PC-9 (cell line): ENCODE measurements at places on chromosomes 4 and X. TPM values are rescaled to one million over a fixed set of nuclear protein-coding genes. Genes with fewer than 3 reads are reported as not detected.

DNA sequence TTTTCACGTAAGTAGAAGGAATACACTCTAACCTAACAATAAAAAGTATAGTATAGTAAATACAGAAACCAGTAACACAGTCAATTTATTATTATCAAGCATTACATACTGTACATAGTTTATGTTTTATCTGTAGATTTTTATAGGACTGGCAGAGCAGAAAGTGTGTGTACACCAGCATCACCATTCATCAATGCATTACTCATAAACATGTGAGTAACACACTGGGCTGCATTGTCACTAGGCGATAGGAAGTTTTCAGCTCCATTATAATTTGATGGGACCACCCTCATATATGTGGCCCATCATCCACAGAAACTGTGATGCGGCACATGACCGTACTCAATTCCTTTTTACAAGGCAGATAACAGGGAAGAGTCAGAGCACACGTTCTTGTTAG, 137.8 kb upstream of the RBPJ start:
- no peaks in the 10 kb centered on the region for H3K27me3 ChIP-seq
- H3K4me1 ChIP-seq, result no peaks in the 10 kb centered on the region
- H3K4me3 ChIP-seq, result no peak overlapping the region
- no peak for DNase-seq

DNA sequence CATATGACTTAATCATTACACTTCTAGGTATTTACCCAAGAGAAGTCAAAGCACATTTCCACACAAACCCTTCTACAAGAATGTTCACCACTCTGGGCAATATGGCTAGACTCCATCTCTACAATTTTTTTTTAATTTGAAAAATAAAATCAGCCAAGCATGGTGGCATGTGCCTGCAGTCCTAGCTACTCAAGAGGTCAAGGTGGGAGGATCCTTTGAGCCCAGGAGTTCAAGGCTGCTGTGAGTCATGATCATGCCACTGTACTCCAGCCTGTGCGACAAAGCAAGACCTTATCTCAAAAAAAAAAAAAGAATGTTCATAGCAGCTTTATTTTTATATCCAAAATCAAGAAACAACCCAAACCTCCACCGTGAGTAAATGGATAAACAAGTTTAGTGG, 70.3 kb upstream of the MBNL3 start:
- H3K36me3 ChIP-seq, result no peaks in the 10 kb centered on the region
- no peaks in the 10 kb centered on the region for H3K27me3 ChIP-seq
- no peaks in the 10 kb centered on the region for H3K4me1 ChIP-seq
- H3K27ac ChIP-seq, result no peak overlapping the region

DNA sequence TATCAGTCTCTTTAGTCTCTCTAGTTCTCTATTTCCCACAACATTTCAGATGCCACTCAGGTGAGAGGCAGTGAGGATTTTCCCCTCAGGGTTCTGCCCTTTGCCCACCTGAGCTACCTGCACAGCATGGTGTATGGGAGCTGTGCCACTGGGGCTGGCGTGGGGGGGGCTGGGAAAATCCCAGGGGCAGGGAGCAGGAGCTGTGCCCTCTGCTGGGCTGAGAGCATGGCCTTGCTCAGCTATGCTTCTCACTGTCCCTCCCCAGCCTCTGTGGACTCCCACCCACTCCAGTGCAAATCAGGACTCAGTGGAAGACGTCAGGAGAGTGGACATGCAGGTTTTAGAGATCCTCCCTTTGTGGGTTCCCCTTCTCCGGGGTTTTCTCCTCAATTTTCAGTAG, 57.2 kb downstream of the TRMT44 start:
- H3K27me3 ChIP-seq, result no peaks in the 10 kb centered on the region
- no peak for DNase-seq
- no peak overlapping the region for H3K27ac ChIP-seq
- no peak overlapping the region for H3K4me3 ChIP-seq
- H3K4me1 ChIP-seq, result no peaks in the 10 kb centered on the region
- H3K36me3 ChIP-seq, result no peaks in the 10 kb centered on the region

DNA sequence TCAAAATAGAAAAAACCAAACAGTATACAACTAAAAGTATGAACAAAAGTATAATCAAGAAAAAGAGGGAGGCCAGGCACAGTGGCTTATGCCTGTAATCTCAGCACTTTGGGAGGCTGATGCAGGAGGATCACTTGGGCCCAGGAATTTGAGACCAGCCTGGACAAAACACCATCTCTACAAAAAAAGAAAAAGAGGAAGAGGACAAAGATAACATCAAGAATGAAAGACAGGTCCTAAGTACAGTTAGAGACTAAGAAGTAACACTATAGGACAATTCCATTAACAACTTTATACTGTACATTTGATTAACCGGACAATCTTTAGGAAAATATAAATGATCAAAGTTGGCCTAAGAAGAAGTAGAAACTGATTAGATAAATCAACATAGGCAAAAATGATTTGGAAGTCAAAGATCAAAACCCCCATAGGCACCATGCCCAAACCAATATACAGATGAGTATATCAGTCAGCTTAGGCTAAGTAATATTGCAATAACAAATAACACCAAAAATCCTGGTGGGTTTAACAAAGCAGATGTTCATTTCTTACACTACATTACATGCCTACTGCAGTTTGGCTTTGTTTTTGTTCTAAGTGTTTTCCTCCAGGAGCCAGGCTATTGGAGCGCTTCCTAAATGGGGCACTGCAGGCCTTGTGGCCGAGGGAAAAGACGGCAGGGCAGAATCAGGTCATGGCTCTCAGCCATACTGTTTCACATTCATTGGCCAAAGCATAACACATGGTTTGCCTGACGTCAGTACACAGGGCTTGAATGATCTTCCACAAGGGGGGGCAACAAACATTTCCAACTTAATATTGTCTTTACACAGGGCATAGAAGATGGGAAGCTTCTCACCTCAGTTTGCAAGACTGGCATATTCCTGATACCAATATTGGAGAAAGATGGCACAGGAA, 42.2 kb upstream of the HGFAC start:
- DNase-seq, result no peak
- H3K4me3 ChIP-seq, result no peak overlapping the region
- H3K4me1 ChIP-seq, result no peaks in the 10 kb centered on the region
- no peaks in the 10 kb centered on the region for H3K27me3 ChIP-seq
- H3K27ac ChIP-seq, result no peak overlapping the region

Gene NLGN3
- total RNA-seq, result 0.63 and 0.65 TPM in 2 replicates

Gene GRIPAP1
- 33.6 and 35.2 TPM in 2 replicates for total RNA-seq

DNA sequence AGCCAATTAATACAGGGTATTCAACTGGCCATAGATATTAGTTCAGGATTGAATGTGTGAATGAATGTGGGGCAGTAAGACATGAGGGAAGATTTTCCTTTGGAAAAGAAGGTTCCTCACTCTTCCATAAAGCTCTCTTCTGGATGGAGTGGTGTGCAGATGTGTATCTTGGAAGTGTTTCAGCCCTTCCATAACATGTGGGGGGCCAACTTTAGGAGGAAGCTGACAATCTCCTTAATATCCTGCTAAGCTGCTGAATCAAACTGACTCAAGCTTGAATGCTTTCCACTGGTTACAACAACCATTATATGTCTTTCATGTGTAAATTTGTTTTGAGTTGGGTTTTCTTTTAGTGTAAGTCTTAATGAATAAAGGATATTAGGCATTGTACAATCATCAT, 40.3 kb downstream of the FANCB start:
- H3K27ac ChIP-seq, result no peak overlapping the region
- H3K36me3 ChIP-seq, result no peaks in the 10 kb centered on the region
- H3K27me3 ChIP-seq, result no peaks in the 10 kb centered on the region
- no peak for DNase-seq
- H3K4me3 ChIP-seq, result no peak overlapping the region
- no peaks in the 10 kb centered on the region for H3K4me1 ChIP-seq

Gene PNMA5
- not detected in 2 replicates for total RNA-seq

- H3K36me3 ChIP-seq, result no peaks in the 10 kb centered on the region
- no peaks in the 10 kb centered on the region for H3K27me3 ChIP-seq
- H3K27ac ChIP-seq, result no peak overlapping the region
- DNase-seq, result no peak
- no peaks in the 10 kb centered on the region for H3K4me1 ChIP-seq
Observed at GRCh38 chr4:81678801-81679200, 207.1 kb upstream of the RASGEF1B start.

Gene SERTM2
- not detected in 2 replicates for total RNA-seq

DNA sequence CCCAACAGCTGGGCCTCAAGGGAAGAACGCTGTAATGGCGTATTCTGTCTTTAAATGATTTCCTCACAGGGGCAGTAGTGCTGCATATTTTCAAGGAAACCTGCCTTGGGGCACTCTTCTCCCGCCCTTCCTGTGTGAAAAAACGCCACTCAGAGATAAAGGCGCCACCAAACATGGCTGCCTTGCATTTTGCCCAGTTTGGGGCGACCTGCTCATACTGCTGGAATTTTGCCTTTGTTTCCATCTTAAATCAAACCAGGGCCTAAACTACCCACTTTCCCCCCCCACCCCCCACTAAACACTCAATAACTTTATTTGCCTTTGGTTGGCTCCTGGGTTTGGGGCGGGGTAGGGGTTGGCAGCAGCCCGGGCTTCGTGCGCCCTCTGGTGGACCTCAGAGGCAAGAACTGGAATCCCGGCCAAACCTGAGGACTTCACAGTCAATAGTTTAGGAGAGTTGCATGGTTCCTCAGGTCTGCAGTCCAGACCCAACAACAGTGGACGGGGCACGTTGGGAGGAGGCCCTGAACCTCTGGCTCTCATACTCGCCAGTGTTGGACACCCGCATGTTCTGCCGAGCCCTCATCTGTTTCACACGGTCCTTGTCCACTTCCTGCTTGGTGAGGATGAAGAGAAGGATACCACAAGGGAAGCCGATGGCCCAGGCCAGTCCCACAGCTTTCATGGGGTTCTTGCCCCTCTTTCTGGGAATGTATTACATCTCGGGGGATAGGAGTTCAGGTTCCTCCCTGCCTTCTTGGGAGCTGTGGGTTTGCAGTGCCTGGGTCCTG, 220.1 kb upstream of the STK26 start:
- no peak overlapping the region for H3K4me3 ChIP-seq
- H3K27me3 ChIP-seq, result no peaks in the 10 kb centered on the region
- no peak overlapping the region for H3K27ac ChIP-seq
- H3K4me1 ChIP-seq, result no peaks in the 10 kb centered on the region
- no peak for DNase-seq

DNA sequence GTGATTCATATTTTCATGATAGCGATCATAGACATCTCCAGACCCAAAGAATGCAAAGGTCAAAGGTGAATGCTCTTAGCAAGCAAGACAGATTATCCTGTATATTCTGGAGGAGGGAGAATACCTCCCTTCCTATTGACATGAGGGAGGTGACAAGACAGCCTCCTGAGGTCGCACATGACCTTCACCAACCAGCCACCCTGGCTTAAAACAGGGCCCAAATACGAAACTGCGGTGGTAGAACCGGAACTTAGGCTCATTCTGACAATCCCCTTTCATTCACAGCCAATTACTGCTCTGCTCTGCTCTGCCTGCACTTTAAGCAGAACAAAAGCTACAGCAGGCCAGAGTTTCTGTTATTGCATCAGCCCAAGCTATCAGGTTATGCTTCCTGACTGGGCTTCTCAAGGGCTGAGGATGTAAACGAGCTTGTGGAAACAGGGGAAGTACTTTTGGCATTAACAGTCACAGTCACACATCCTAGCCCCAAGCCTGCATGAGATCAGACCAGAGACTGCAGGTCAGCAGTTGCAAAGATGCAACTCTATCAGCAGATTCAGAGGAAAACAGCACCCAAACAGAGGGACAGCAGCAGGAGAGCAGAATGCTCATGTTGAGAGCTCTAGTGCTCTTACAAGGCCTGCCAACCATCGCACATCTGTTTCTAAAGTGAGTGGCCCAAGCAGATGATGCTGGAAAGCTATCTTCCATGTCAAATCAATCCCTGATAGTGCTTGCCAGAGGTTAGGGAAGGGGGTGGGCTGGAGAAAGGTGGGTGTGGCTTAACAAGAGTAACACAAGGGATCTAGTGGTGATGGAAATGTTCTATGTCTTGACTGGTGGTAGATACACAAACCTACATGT, 51.3 kb upstream of the MAP3K15 start:
- no peak overlapping the region for H3K4me3 ChIP-seq
- no peaks in the 10 kb centered on the region for H3K27me3 ChIP-seq
- H3K27ac ChIP-seq, result peak overlapping the region; percentile 53; the same call in 1 of the 2 replicates

- no peaks in the 10 kb centered on the region for H3K36me3 ChIP-seq
- H3K27me3 ChIP-seq, result no peaks in the 10 kb centered on the region
- H3K4me3 ChIP-seq, result no peak overlapping the region
- DNase-seq, result no peak
- no peak overlapping the region for H3K27ac ChIP-seq
Observed at GRCh38 chr4:122831515-122832196, 5.0 kb downstream of the FGF2 start.

Gene ARMCX1
- 0.15 TPM in 1 of 2 replicates, not detected in the other for total RNA-seq

- no peaks in the 10 kb centered on the region for H3K4me1 ChIP-seq
- no peak overlapping the region for H3K4me3 ChIP-seq
- H3K27ac ChIP-seq, result no peak overlapping the region
- DNase-seq, result no peak
Observed at GRCh38 chrX:130057209-130057608, 53.1 kb downstream of the ELF4 start.

Gene MAGEC3
- total RNA-seq, result not detected in 2 replicates

DNA sequence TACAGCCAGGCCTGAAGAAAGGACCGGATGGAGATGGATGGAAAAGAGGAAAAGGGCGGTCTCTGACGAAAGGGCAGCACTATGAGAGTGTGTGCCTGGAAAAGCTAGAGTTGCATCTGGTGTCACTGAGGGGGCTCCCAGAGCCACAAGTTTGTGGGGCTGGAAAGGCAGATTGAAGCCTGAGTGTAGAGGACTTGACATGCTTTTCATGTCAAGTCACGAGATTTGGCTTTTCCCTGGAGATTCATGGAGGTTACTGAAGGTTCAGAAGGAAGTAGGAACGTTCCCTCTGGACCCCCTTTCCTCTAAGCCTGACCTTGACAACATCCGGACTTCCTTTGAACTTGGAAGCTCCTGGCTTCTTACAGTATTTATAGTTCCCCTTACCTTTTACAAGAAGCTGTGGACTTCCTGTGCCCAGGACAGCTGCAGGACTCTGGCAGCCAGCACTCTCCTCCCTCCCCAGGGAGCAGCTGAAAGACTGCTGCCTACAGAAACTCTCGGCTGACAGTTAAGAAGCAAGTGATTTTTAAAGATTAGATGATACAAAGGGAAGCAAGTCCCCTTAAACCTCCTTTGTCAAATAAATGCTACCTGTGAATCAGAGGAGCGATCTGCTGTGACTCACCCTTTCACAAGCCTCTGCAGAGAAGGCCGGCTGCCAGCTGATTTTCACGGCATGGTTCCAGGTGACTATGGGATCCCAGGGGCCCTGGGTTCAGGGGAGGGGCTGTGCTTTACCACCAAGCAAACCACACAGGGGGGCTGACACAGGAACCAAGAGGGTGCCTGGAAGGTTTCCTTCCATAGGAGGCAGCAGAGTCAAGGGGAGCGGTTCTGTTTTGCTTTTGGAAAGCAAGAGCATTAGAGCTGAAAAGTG, 72.9 kb upstream of the STIM2 start:
- H3K4me1 ChIP-seq, result peaks cover 20% of the 10 kb centered on the region
- peak; percentile 87 for DNase-seq
- peak overlapping the region; percentile 33 for H3K27ac ChIP-seq
- H3K4me3 ChIP-seq, result no peak overlapping the region
- no peaks in the 10 kb centered on the region for H3K27me3 ChIP-seq
- no peaks in the 10 kb centered on the region for H3K36me3 ChIP-seq

DNA sequence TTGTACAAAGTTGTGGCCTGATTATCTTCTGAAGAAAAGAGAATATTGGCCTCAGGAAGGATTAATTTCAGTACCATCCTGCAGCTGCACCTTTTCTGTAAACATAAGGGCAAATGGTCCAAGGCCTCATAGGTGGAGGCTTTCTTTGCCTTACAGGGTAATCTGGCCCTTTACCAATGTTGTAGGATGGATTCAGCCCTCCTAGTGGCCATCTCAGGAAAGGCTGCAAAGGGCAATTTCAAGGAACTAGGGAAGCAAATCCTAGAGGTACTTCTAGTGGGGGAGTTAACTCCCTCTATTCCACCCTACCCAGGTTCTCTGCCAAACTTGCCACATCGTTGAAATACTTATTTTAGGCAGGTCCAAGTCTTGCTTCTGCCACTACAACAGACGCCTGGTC, 57.6 kb downstream of the UGT2B11 start:
- H3K36me3 ChIP-seq, result no peaks in the 10 kb centered on the region
- no peak for DNase-seq
- no peaks in the 10 kb centered on the region for H3K27me3 ChIP-seq
